Esophagus squamous epithelium (tissue), 5 donors: ENCODE measurements at places on chromosomes 13 and 19.

DNA sequence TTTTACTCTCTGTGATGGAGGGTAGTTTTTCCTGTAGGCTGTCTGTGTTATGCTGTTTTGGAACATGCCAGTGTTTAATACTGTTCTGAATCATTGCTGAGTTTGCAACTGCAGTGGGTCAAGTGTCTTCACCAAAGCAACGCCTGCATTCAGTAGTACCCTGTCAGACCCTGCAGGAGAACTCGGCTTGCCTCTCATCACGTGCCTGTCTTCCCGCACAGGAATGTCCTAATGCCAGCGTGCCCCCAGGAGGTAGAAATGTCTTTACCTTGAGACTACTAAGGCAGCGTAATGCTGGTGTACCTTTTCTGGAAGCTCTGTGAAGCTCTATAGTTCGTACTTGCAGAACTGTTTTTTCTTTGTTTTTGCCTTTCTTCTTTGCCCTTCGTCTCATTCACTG, 42.3 kb downstream of the POLR1D start:
- DNase-seq: no peak

- no peak for DNase-seq
These were observed 402.5 kb upstream of the PCDH9 start for GRCh38 chr13:67632590-67632989.

DNA sequence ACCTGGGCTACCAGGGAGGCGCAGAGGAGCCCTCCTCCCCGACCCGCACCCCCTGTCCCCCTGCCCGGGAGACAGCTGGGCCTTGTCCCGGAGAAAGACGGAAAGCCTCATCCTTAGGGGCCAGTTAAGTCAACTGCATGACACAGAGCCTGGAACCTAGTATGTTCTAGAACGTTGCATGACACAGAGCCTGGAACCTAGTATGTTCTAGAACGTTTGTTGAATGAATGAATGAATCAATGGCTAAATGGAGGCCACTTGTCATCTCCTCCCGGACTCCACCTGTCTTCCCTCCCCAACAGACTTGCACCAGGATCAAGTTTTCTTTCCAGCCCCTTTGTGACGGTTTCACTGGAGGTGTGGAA, 706 bp downstream of the SERP2 start:
- DNase-seq: no peak

DNA sequence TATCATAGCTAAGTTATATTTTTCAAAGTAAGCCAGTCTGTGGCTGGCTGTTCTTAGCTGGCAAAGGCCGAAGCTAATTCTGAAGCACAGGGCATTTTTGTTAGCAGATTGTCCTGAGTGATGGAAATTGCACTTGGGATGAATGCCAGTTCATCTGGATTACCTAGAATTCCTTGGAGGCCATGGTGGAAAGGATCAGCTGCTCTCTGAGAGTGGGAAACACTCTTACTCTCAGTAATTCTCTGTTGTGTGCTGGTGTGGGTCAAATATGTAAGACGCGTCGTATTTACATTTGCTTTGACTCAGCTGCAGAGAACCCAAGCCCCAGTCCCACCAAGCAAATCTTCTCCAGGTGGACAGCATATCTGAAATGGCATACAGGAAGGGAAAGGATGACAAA, 60.7 kb upstream of the C1QTNF9B start:
- DNase-seq: no peak

- no peak for DNase-seq
These were observed 29.8 kb upstream of the SPACA7 start for GRCh38 chr13:112346173-112346898.

GRCh38 chr13:63628310-63628709, 2212.7 kb upstream of the PCDH20 start:
- DNase-seq: no peak
